ENCODE measurements at places on chromosomes 1 and 21. TPM values are rescaled to one million over a fixed set of nuclear protein-coding genes. Genes with fewer than 3 reads are reported as not detected.

Gene DCST1
- total RNA-seq: not detected

Gene CALML6
- total RNA-seq: not detected

Gene PKNOX1
- 6.0 TPM for total RNA-seq

Gene PLCH2
- 0.53 TPM for total RNA-seq

Gene STIL
- total RNA-seq: 10.6 TPM

Gene RCSD1
- 0.07 TPM for total RNA-seq

Gene GNG5
- total RNA-seq: 188 TPM

Gene ACTA1
- not detected for total RNA-seq

Gene C1orf116
- 6.5 TPM for total RNA-seq

Gene GNPAT
- 38.1 TPM for total RNA-seq

Gene TDRD5
- total RNA-seq: not detected

Gene THEM5
- total RNA-seq: not detected

Gene SHISA4
- 19.2 TPM for total RNA-seq

Gene DRAXIN
- 0.06 TPM for total RNA-seq

Gene TESK2
- total RNA-seq: 0.23 TPM

Gene KRTAP13-2
- total RNA-seq: not detected

Gene S100A8
- not detected for total RNA-seq

Gene TXLNA
- 25.9 TPM for total RNA-seq

Gene AMIGO1
- total RNA-seq: 1.3 TPM

Gene CA6
- not detected for total RNA-seq

Gene SPAG17
- not detected for total RNA-seq

Gene GPR52
- not detected for total RNA-seq

Gene ST6GALNAC5
- total RNA-seq: not detected

Gene ASTN1
- not detected for total RNA-seq

Gene PPP1R8
- 33.0 TPM for total RNA-seq

Gene WDR47
- 7.9 TPM for total RNA-seq

Gene CYP4A22
- not detected for total RNA-seq

Gene PATJ
- 4.2 TPM for total RNA-seq

Gene TMPRSS15
- not detected for total RNA-seq

Gene FAM151A
- 0.32 TPM for total RNA-seq

Gene REN
- not detected for total RNA-seq

Gene RHOU
- 9.5 TPM for total RNA-seq

Gene DCST2
- 0.46 TPM for total RNA-seq

Gene NDC1
- total RNA-seq: 21.3 TPM

Gene GRIK1
- not detected for total RNA-seq

Gene ANKRD35
- 0.04 TPM for total RNA-seq

Gene LEFTY1
- 0.46 TPM for total RNA-seq

Gene THAP3
- 14.3 TPM for total RNA-seq
